ENCODE measurements at places on chromosomes 11 and 22. TPM values are rescaled to one million over a fixed set of nuclear protein-coding genes. Genes with fewer than 3 reads are reported as not detected.

Gene TMEM41B
- 26.1 TPM for total RNA-seq

Gene GRM5
- 2.2 TPM for total RNA-seq

Gene ZBTB16
- 196 TPM for total RNA-seq

Gene TNNI2
- not detected for total RNA-seq

Gene IL17REL
- not detected for total RNA-seq

Gene C11orf65
- not detected for total RNA-seq

Gene MRGPRE
- total RNA-seq: 1.5 TPM

Gene TMEM121B
- total RNA-seq: 0.49 TPM

Gene RHOG
- total RNA-seq: 46.9 TPM

Gene PTPN5
- total RNA-seq: 1.0 TPM

Gene CRYBB2
- total RNA-seq: not detected

Gene GUCY1A2
- total RNA-seq: 44.6 TPM

Gene MRGPRX4
- total RNA-seq: not detected

- H3K4me3 ChIP-seq: no peak overlapping the region
- H3K36me3 ChIP-seq: no peaks in the 10 kb centered on the region
- DNase-seq: no peak
- no peaks in the 10 kb centered on the region for H3K4me1 ChIP-seq
- H3K27ac ChIP-seq: no peak overlapping the region
Measured at GRCh38 chr11:126502982-126503381, 147.5 kb downstream of the ST3GAL4 start.

GRCh38 chr11:5624489-5625279, at the start of gene TRIM34:
TSS of gene TRIM34 (plus strand) at chr11:5625001. CDS start at chr11:5632332, 7,331 bp downstream.
- H3K4me1 ChIP-seq: no peaks in the 10 kb centered on the region
- no peaks in the 10 kb centered on the region for H3K27me3 ChIP-seq
- H3K4me3 ChIP-seq: peak within 1 kb of the TSS; percentile 47

GRCh38 chr11:79122759-79123158, 318.1 kb downstream of the TENM4 start:
- H3K27me3 ChIP-seq: no peaks in the 10 kb centered on the region
- no peak overlapping the region for H3K27ac ChIP-seq
- no peak for DNase-seq
- H3K36me3 ChIP-seq: no peaks in the 10 kb centered on the region
- no peak overlapping the region for H3K4me3 ChIP-seq

GRCh38 chr22:44842417-44842816, 90.0 kb downstream of the ARHGAP8 start:
- no peaks in the 10 kb centered on the region for H3K27me3 ChIP-seq
- H3K4me1 ChIP-seq: no peaks in the 10 kb centered on the region
- H3K4me3 ChIP-seq: no peak overlapping the region
- no peak overlapping the region for H3K27ac ChIP-seq
- no peaks in the 10 kb centered on the region for H3K36me3 ChIP-seq

GRCh38 chr11:73135346-73136284, 6.5 kb downstream of the FCHSD2 start:
- H3K4me3 ChIP-seq: no peak overlapping the region
- no peaks in the 10 kb centered on the region for H3K27me3 ChIP-seq
- no peaks in the 10 kb centered on the region for H3K4me1 ChIP-seq
- no peaks in the 10 kb centered on the region for H3K36me3 ChIP-seq

GRCh38 chr22:45997077-45997776, 20.3 kb upstream of the WNT7B start:
- no peaks in the 10 kb centered on the region for H3K36me3 ChIP-seq
- H3K4me1 ChIP-seq: no peaks in the 10 kb centered on the region
- no peak overlapping the region for H3K4me3 ChIP-seq
- H3K27ac ChIP-seq: peak overlapping the region; percentile 72
- H3K27me3 ChIP-seq: no peaks in the 10 kb centered on the region

GRCh38 chr11:122103726-122104125, 12.3 kb downstream of the BLID start:
- no peak overlapping the region for H3K4me3 ChIP-seq
- H3K4me1 ChIP-seq: no peaks in the 10 kb centered on the region
- no peaks in the 10 kb centered on the region for H3K27me3 ChIP-seq

DNA sequence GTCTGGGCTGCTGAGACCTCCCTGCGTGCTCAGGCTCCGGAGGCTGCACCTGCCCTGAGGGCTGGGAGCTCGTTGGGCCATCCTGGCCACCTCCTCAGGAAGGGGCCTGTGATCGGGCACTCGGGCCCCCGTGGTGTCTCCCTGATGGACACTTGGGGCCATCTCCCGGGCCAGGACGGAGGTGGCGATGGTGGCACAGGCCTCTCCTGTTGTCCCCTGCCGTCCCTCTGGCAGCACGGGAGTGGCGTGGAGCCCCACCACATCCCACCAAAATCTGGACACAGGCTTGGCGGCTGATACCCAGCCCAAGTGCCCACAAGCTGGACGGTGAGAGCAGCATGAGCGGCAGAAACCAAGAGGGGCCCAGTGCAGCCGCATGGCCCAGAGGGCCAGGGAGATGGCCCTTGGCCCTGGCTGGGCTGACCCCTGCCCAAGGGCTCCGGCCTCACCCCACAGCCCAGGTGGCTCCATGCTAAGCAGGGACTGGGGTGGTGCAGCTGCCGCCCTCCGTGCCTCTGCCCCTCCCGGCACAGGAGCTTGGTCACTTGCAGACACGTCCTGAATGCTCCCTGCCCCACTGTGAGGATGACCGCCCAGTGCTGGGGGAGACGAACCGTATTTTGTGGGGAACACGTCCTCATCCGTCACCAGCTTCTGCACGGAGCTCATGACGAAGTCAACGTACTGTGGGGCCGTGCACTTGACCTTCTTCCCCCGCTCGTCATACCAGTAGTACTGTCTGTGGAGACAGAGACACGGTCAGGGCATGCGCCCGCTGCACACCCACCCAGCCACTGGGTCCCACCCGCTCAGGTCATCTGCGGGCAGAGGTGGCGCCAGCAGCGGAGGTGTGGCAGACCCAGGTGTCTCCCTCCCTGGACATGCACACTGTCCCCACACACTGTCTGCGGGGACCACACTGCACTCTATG, 15.6 kb downstream of the MOB2 start:
- H3K27ac ChIP-seq: no peak overlapping the region
- no peaks in the 10 kb centered on the region for H3K4me1 ChIP-seq
- H3K4me3 ChIP-seq: no peak overlapping the region
- H3K27me3 ChIP-seq: no peaks in the 10 kb centered on the region

- H3K4me3 ChIP-seq: no peak overlapping the region
- DNase-seq: no peak
- no peaks in the 10 kb centered on the region for H3K27me3 ChIP-seq
- H3K36me3 ChIP-seq: no peaks in the 10 kb centered on the region
Measured at GRCh38 chr11:125553357-125553756, 15.9 kb upstream of the EI24 start.

GRCh38 chr11:66322732-66323427, 6.0 kb upstream of the CD248 start:
- H3K4me3 ChIP-seq: no peak overlapping the region
- H3K27me3 ChIP-seq: no peaks in the 10 kb centered on the region
- H3K27ac ChIP-seq: peak overlapping the region; percentile 10

GRCh38 chr22:43227239-43227630, 40.3 kb upstream of the TTLL12 start:
- H3K4me3 ChIP-seq: no peak overlapping the region
- no peaks in the 10 kb centered on the region for H3K36me3 ChIP-seq
- no peaks in the 10 kb centered on the region for H3K27me3 ChIP-seq
- H3K4me1 ChIP-seq: no peaks in the 10 kb centered on the region
- H3K27ac ChIP-seq: no peak overlapping the region

DNA sequence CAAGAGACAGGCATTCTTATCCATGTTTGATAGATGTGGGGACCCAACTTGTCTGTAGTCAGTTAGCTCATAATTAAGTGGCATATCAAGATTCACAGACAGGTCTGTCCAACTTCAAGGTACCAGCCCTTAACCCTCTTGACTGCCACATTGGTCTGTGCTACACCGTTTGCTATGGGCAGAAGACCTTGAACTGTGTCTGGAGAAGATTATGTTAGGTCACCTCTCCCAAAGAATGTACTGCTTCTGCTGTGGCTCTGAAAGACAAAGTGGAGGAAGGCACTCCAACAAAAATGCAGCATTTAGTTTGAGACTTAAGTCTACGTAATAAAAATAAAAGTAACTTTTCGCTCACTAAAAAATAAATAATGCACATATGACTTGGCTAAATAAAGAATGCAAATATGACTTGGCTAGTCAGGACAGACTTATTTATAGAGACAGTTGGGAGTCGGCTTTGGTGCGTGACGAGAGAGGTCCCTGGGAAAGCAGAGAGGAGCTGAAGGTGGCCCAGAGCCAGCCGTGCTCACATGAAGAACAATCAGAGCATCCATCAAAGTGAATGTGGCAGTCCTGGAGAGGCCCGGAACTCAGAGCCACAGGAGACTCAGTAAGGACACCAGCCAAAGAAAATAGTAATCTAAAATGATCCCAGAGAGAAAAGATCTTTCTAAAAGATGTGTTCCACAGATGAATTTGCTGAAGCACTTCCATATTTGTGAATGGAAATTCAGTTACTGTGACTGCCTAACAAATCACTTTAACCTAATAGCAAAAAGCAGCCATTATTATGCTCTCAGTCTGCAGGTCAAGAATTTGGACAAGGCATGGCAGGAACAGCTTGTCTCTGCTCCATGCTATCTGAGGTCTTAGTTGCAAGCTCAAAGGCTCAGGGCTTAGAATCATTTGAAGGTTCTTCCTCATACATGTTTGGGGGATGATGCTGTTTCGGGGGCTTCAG, 35.0 kb downstream of the CWC15 start:
- H3K4me3 ChIP-seq: no peak overlapping the region
- peak; percentile 79 for DNase-seq
- H3K27ac ChIP-seq: peak overlapping the region; percentile 60
- H3K27me3 ChIP-seq: no peaks in the 10 kb centered on the region

DNA sequence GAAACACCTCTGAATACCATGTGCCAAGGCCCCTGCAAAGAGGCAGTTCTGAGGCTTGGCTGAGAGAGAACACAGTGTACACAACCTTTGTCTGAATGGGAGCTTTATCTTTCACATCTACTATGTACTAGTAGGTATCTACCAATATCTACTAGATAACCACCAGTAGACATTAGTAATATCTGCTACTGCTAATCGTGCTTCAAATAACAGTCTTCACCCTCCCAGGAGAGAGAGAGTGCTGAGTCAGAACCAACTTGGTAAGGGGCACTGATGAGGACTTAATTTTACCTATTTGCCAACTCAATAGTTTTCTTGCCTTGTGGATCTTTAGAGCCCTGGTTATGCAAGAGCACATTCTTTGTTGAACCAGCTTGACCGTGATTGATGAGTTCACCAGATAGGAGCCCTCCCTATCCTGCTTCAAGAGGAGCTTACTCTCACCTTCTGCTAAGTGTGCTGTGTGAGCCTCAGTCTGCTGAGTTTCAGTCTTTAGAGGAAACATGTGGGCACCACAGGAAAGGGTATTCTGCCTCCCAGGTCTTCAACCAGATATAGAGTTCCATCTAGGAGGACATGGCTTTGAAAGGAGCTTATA, 967.5 kb downstream of the NTM start:
- no peak for DNase-seq
- no peaks in the 10 kb centered on the region for H3K27me3 ChIP-seq
- H3K4me3 ChIP-seq: no peak overlapping the region
- H3K27ac ChIP-seq: no peak overlapping the region
- H3K36me3 ChIP-seq: no peaks in the 10 kb centered on the region

DNA sequence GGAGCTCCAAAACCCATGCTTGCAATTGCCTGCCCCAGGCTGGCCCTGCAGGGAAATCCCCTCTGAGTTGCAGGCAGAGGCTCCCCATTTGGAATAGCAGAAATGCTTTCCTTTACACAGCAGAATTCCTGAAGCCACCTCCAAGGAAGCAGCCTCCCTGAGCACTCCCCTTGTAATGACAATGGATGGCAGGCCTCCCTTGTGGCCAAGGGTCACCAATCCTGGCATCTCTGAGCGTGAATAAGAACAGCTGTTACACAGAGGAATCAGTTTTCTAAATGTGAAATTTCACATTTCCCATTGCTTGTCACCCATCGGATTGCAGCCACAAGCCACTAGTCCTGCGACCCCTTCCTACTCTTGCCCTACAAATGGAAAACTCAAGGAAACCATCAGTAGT, 107.6 kb downstream of the GALNT18 start:
- DNase-seq: no peak
- no peak overlapping the region for H3K27ac ChIP-seq
- no peaks in the 10 kb centered on the region for H3K27me3 ChIP-seq
- no peaks in the 10 kb centered on the region for H3K4me1 ChIP-seq
- no peaks in the 10 kb centered on the region for H3K36me3 ChIP-seq
- no peak overlapping the region for H3K4me3 ChIP-seq

DNA sequence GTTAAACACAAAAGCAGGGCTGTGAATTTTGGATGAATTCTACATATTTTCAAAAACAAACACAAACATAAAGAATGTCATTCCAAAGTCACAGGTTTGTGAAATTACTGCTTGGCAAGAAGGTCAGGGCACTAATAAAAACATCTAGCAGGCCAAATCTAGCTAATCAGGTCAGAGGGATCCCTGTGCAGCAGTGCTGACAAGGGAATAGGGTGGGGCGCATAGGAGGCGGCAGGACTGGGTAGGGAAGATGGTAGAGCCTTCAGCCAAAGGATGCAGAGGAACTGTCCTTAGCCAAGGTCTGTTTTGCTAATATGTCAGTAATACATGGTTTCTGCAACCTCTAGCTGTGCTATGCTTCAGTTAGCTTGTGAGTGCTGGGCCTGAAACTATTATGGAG, 396.6 kb downstream of the TENM4 start:
- H3K4me3 ChIP-seq: no peak overlapping the region
- no peak overlapping the region for H3K27ac ChIP-seq
- no peaks in the 10 kb centered on the region for H3K4me1 ChIP-seq
- H3K36me3 ChIP-seq: no peaks in the 10 kb centered on the region
- H3K27me3 ChIP-seq: no peaks in the 10 kb centered on the region

DNA sequence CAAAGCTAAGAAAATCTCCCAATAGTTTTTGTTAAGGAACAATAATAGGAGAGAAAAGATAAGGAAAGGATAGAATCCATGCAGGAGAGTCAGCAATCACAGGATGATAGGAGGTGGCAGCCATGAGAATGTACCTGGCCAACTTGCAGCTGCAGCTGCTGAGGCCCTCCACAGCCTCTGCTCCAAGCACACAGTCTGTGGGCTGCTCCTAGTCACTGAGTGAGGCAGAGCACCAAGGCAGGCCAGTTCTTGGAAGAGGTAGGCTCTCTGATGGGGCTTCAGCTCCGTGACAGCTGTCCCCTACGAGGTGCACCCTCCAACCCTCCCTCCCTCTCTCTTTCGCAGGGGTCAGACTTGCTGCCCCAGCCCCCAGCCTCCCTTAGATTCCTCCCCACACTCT, 5.5 kb upstream of the KCNJ1 start:
- H3K27ac ChIP-seq: no peak overlapping the region
- DNase-seq: no peak
- no peak overlapping the region for H3K4me3 ChIP-seq
- H3K36me3 ChIP-seq: no peaks in the 10 kb centered on the region
- no peaks in the 10 kb centered on the region for H3K27me3 ChIP-seq

DNA sequence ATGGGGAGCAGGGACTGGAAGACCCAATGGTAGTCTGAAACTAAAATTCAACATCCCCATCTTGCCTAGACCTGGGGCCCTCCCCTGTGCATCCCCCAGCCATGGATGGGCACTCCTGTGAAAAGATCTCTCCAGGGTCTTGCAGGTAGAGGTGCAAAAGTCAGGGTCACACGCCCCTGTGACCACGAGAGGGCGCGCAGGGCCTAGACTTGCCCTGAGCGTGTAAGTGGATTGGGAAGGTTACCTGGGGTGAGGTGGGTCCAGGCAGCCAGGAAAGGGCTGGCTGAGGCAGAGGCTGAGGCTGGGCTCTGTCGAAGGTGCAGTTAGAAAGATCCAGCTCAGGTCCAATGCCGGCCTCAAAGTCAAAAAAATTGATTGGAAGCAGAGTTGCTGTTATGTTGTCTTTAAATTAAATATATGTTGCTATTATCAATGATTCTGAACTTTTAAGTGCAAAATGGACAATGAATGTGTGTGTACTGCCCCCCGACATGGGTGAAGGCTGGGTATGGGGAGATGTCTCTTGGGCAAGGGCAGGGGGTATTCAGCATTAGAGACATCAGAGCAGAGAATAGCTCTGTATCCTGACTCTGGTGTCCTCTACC, 4.8 kb upstream of the POU2F3 start:
- no peaks in the 10 kb centered on the region for H3K36me3 ChIP-seq
- H3K27ac ChIP-seq: no peak overlapping the region
- no peak for DNase-seq
- no peak overlapping the region for H3K4me3 ChIP-seq
